Activated CD4-positive, alpha-beta T cell treated with anti-CD3 and anti-CD28 coated beads, Interleukin-2, amount 50 U/mL, for 48 hours (primary cell): ENCODE measurements at places on chromosomes 3 and 15.

DNA sequence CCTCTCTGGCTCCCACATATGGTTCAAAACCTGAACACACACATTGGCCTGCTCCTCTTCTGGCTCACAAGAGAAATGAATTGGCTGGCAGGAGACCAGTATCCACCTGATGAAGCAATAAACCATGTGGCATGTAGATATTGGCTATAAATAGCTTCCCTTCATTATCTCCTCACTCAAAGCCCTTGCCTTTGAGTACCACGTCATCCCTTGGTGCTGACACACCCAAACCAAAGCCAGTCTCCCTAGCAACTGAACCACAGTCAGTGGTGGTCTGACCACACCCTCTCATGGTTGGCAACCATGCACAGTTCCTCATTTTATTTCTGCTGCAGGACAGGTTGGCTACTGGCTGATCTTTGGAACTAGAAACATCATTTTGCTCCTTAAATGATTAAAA lies 98.8 kb downstream of the ZNF621 start:
- DNase-seq, result no peak

- DNase-seq, result no peak
Observed at GRCh38 chr3:66507423-66508260, 6.8 kb upstream of the LRIG1 start.

DNA sequence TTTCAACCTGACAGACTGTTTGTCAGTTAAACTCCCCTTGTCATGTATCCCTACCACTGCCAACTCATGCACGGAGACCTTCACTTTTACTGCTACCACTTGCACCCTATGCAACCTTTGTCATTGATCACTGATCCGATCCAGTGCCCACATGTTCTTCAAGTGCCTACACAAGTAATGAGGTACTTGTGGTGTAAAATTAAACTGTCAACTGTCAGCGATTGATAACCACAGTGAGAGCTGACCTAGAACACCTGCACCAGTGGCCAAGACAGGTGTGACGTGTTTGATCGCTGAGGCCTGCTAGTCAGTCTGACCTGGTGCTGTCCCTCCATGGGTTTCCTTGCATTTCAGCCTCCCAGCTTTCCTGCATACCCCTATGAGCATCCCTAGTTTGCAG lies 55.6 kb downstream of the MECOM start:
- DNase-seq, result no peak

DNA sequence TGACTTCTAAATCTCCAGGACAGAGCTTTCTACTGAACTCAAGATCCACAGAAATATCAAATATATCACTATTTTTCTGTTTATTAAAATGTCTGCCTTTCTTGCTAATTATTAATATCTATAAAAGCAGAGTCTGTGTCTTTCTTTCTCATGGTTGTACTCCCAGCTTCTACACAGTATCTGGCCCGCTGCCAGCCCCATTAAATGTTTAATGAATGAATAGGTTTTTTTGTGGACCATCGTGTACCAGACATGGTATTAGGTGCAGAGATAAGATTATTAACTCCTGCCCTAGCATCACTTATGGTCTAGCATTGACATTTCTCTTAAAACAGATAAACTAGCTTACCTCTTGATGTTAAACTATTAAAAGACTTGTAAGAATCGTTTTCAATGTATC lies 111.4 kb upstream of the RBMS3 start:
- DNase-seq, result no peak

- no peak for DNase-seq
Observed at GRCh38 chr3:174547801-174548435, 311.2 kb upstream of the NAALADL2 start.
